ENCODE measurements at places on chromosomes 5 and 9.

DNA sequence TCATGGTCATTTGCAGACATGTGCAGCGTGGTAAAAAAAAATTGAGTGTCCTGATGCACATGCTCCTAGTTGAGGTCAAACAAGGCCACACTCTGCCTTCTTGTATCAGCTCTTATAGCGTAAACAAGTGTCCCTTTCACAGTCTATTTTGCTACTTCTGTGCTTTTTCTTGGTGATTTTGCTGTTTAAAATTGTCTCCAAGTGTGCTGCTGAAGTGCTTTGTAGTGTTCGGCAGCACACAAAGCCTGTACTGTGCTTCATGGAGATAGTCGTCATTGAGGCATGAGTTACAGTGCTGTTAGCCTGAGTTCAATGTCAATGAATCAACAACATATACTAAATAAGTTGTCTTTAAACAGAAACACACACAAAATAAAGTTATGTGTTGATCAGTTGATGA, 690.4 kb upstream of the MEF2C start:
- DNase-seq = no peak

DNA sequence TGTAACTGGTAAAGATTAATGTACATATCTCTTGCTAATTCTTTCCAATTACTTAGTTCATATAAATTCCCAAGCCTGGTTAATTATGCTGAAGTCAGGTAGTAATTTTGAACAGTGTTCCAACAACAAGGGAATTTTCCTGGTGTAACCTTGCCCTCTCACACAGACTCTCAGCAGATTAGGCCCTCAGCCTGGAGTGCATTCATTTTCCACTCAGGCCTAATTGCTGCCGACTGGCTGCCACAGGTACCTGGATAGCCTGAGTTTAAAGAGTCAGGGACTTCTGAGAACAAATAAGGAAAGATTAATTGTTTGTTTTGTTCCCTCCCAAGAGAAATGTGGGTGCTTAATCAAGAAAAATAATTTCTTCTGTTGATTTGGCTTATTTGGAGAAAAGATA, 71.4 kb downstream of the PPIC start:
- DNase-seq = no peak

- no peak for DNase-seq
Measured at GRCh38 chr5:103744159-103744558, 181.6 kb upstream of the NUDT12 start.

GRCh38 chr9:136596630-136597031, 50.8 kb upstream of the NOTCH1 start:
- DNase-seq = no peak

DNA sequence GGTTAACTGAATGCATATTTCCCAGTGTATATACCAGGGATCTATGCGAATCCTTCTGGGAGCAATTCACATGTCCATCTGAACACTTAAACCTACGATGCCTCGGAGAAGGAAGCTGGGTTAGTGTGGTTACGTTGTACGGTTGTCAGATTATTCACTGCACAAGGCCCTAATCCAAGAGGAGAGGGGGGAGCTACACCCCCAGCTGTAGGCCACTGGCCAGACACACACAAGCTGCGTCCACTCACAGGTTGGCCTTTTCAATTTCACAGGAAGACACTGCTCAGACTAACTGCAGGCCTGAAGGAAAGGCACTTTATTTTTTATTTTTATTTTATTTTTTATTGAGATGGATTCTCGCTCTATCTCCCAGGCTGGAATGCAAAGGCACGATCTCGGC, 184.5 kb upstream of the GNA14 start:
- DNase-seq = no peak

- DNase-seq = no peak
Measured at GRCh38 chr5:78930721-78931120, 54.4 kb downstream of the ARSB start.

DNA sequence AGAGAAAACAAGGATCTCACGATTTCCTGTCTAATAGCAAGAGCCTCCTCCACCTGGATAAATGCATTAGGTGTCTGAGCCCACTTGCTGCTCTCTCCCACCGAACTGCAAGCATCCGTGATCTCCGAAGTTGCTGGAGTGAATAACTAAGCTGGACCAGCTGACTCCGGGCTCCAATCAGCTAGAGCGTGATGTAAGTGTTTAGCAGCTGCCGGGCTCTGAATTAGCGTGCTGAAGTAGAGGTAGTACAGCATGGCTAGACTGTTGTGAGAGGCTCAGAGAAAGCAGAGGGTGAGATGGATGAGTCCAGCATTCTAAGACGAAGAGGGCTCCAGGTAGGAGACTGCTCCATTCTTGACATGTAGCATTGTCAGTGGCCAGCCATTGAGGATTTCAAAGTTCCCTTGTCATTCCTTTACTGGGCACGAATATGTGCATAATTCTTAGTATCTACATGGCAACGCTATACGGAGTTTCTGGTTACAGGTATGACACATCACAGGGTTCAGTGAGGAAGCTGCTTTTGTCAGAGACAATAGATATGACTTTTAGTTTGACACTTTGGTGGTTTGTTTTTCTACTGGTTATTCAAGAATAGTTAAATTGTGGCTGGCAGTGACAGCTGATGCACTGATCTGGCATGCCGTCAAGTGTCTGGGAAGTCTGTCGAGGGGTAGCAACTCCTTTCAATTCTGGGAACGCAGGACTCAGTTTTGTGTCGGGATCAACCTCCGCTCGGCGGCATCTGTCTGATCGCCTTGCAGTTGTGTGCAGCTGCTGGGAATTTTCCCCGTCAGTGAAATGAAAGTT, 232.6 kb downstream of the MAST4 start:
- no peak for DNase-seq

GRCh38 chr9:12094046-12094445, 599.1 kb upstream of the TYRP1 start:
- DNase-seq = no peak

DNA sequence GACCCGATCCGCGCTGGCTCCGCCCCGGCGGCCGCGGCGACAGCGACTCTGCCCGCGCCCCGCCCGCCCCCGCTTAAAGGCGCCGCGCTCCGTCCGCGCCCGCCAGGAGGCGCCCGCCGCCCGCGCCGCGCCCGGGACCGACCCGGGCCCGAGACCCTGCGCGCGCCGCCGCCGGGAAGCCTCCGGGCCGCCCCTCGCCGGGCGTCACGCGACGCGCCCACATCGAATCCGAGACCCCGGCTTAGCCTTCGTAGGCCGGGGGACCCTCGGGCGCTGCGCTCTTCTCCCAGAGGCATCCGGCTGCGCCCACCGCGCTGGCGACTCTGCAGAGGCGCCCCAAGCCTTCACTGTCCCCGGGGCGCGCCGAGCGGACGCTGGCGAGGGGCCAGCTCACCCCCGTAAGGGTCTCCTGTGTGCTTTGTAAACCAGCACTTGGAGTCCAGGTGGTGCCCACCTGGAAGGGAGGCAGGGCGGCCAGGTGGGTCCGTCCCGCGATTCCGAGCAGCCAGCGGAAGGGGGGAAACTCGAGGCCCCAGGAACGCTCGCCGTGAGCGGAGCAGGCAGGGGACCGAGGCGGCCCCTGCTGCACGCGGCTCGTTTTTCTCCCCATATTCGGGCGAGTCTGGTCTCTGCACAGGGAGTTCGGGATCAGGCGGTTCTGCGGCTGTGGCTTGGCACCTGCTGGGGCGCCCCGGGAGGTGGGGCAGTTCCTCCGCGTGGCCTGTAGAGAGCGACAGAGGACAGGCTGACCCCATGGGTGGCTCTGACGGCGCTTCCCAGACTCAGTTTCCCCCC, 423 bp upstream of the ABCA2 start:
- no peak for DNase-seq

DNA sequence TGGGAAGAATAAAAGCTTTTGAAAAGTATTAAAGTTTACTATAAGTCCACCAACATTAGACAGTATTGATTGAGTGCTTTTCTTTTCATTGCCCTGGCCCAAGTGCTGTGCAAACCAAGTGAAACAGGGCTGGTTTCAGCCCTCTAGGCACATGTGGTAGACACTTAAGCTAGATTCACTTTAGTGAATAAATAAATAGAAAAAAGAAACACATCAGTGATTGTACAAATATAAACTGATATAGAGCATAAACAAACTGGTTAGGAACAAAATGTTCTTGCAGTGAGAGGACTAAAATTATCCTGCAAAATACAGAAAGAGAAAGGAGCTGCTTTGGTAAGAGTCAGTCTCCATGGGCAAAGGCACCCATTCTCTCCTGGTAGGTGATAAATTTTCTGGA, 29.7 kb downstream of the ACTBL2 start:
- DNase-seq = no peak

DNA sequence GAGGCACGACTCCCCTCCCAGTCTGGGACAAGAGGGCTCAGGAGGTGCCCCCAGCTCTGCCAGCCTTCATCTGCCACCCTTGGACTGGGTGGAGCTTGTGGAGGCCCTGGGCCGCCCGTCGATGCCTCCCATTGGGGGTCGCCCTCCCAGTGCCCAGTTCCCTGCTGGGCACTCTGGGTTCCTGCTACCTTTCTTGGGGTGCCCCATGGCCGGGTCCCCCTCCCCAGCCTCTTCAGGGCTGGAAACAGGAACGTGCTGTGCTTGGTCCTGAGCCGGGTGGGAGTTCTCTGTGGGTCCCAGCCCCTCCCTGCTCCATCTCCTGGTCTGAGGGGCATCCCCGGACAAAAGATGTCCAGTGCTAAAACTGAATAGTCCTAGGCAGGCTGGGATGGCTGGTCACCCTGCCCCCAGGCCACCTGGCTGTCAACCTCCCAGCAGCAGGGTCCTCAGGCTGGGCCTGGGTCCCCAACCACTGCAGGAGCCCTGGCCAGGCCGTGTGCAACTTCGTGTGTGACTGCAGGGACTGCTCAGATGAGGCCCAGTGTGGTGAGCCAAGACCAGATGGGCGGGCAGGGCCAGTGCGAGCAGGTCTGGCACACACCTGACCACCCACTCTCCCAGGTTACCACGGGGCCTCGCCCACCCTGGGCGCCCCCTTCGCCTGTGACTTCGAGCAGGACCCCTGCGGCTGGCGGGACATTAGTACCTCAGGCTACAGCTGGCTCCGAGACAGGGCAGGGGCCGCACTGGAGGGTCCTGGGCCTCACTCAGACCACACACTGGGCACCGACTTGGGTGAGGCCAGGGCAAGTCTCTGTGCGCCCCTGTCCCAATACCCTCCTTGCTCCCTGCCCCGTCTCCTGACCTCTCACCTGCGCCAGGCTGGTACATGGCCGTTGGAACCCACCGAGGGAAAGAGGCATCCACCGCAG, 784 bp downstream of the MAMDC4 start:
- DNase-seq = no peak

- DNase-seq = no peak
Measured at GRCh38 chr5:88093765-88094164, 174.9 kb downstream of the TMEM161B start.

GRCh38 chr9:96183751-96184150, 118.2 kb downstream of the HSD17B3 start:
- no peak for DNase-seq

- DNase-seq = no peak
Measured at GRCh38 chr5:134555890-134556311, 30.4 kb downstream of the JADE2 start.

DNA sequence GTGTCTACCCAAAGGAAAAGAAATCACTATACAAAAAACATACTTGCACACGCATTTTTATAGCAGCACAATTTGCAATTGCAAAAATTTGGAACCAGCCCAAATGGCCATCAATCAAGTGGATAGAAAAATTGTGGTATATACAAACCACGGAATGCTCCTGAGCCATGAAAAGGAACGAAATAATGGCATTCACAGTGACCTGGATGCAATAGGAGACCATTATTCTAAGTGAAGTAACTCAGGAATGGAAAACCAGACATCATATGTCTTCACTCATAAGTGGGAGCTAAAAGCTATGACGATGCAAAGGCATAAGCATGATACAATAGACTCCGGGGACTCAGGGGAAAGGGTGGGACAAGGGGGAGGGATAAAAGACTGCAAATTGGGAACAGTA, 78.4 kb downstream of the ENC1 start:
- DNase-seq = no peak

DNA sequence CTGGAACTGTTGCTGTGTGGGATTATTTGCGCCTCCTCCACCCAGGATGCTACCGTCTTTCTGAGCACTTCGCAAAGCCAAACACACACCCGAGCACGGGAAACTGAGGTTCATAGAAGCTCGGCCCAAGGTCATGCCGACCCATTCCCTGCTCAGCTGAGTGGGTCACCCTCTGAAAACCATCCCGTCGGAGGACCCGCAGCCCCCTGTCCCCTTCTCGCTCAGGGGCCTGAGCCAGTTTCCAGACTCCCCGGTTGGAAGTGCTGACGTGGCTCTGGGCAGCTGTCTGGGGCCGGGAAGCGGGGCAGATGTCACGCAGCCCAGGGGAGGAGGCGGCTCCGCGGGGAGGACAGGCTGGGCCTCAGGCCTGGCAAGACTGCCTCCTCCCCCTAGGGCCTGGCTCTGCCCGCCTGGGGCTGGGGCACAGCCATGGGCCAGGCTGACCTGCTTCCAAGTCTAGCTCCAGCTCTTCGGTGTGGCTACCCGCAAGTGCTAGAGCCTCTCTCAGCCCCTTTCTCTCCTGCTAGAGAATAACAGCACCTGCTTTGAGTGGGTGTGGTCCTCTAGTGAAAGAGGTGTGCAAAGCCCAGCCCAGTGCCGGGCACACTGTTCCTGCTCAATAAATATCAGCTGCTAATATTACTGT, 9.9 kb upstream of the CXXC5 start:
- no peak for DNase-seq

GRCh38 chr5:37554405-37554739, 175.3 kb downstream of the WDR70 start:
- no peak for DNase-seq

- no peak for DNase-seq
Measured at GRCh38 chr5:33441241-33442177, 744 bp downstream of the TARS1 start.

- no peak for DNase-seq
Measured at GRCh38 chr5:16902846-16903245, 33.2 kb downstream of the MYO10 start.

GRCh38 chr9:129231759-129232158, 53.7 kb upstream of the IER5L start:
- DNase-seq = no peak

DNA sequence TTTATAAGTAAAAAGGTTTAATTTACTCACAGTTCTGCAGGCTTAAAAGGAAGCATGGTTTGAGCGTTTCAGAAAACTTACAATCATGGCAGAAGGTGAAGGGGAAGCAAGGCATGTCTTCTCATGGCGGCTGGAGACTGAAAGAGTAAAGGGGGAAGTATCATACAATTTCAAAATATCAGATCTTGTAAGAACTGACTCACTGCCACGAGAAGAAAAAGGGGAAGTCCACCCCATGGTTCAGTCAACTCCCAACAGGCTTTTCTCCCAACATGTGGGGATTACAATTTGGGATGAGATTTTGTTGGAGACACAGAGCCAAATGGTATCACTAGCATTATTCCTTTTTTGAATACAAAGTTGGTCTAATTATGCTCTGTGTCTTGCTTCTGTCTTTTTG, 627.9 kb upstream of the ST8SIA4 start:
- no peak for DNase-seq

GRCh38 chr9:27047136-27047535, 41.7 kb upstream of the LRRC19 start:
- no peak for DNase-seq

GRCh38 chr5:102018279-102018678, 277.8 kb downstream of the SLCO4C1 start:
- no peak for DNase-seq

GRCh38 chr9:87498046-87498810, 561 bp downstream of the DAPK1 start:
- DNase-seq = no peak

- peak; percentile 62 for DNase-seq
Measured at GRCh38 chr5:144203750-144204596, 33.3 kb downstream of the KCTD16 start.
